ENCODE measurements at places on chromosomes 7 and 10.
A peak's percentile ranks its signal among the peaks of the same experiment; 100 is the strongest.

GRCh38 chr10:88616250-88616977, 29.9 kb downstream of the LIPJ start:
- no peak for DNase-seq

DNA sequence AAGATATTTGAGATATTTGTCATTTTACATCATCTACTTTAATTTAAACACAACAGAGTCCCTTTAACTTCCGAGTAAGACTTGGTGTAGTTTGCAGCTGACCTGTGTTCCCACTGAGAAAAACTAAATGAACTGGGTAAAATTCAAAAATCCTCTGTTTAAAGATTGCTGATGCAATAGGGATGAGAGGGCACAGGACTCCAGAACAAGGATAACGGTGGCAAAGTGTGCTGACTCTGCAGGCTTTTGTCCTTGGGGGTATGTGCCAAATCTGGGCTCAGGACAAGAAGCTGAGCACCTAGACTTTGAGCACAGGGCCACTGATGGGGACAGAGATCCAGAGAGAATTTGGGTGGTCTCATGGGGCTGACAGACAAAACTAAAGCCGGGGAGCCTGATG, 156.8 kb downstream of the CCDC71L start:
- no peak for DNase-seq

GRCh38 chr10:92801978-92802872, 46.1 kb upstream of the EXOC6 start:
- no peak for DNase-seq

DNA sequence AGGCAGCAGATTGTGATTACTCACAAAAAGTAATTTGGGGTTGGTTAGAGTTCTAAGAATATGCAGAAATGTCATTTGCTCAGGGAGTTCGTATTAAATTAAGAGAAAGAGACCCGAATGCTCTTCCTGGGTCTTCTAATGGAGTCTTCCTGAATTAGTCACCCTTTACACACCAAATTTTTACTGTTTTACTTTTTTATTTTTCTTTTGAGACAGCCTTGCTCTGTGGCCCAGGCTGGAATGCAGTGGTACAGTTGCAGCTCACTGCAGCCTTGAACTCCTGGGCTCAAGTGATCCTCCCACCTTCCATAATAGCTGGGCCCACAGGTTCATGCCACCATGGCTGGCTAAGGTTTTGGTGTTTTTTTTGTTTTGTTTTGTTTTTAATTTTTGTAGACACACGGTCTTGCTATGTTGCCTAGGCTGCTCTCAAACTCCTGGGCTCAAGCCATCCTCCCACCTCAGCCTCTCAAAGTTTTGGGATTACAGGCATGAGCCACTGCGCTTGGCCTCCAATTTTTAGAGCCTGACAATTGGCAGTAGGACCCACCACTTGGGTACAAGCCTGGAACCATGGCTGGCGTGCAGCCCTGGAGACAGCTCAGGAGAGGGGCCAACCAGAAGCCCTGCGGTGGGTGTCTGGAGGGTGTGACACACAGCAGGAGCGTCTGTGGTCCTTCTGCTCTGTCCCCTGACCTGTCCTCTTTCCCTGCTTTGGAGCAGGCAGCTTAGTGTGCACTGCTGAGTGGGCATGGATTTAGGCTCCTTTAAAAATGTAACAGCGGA, 16.4 kb upstream of the BHLHA15 start:
- DNase-seq, result no peak

DNA sequence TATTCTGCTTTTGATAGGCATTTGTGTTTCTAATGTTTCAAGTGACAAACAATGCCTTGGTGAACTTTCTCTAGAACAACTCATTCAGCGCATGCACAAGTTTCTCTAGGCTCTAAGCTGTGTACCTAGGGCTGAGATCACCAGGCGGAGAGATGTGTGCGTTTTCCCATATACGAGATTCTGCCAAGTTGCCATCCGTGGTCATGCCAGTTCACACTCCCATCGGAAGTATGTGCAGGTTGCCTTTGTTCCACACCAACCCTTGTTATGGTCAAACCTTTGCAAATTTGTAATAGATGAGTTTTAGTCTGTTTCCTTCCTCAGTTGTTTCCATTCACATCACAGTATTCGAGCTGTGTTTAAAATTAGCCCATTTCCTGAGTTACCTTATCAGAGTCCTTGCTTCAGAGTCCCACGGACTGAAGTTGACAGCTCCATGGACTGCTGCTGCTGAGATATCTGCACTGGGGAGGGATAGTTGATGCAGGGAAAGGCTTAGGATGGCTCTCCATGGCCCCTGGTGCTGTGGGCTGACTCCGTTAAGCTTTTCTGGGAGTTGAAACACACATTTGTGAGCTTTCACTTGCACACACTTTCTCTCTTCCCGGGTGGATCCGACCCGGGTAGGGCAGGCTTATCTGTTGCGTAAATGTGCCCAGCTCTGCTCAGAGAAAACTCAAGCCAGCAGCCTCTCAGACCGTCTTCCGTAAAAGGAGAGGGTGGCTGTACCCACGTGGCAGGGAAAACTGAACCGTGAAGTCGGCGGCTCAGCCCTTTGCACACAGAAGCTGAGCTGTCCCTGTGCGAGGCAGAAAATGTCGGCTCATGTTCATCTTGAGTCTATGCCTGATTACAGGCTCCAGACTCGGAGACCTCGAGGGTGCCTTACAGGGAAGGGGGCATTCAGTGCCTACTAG, 49.4 kb downstream of the HK1 start:
- peak; percentile 46 for DNase-seq

DNA sequence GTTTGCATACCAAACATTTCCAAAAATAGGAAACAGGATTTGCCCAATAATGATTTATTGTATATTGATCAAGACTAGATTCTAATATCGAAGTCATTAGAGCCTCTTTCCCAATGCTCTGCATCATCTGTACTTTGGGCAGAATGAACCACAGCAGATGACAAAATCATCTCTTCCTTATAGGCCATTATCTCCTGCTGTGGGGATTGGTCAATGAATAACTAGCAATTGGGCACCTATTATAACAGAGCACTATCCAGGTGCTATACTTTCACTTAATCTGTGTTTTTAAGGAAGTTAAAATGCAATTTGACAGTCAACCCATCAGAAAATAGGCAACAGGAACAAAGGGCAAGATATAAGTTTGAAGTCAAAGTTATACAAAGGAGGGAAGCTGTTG, 290.3 kb downstream of the AHR start:
- DNase-seq, result no peak

DNA sequence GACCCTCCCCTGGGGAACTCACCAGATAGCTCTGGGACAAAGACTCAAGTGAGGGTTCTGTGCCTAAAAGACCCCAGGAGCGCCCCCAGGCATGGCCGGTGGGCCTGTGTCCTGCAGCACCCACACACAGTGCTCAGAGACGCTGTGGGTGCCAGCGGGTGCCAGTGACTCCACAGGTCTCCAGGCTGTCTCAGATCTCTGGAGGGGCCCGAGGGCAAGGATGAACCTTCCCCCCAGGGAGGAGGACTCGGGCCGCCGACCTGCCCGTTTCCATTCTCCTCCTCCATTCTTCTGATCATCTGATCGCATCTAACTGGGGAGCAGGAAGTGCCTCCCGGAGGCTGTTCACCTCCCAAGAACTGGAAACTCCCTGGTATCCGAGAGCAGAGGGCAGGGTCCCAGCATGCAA, 980 bp downstream of the ADAM8 start:
- DNase-seq, result peak; percentile 51

DNA sequence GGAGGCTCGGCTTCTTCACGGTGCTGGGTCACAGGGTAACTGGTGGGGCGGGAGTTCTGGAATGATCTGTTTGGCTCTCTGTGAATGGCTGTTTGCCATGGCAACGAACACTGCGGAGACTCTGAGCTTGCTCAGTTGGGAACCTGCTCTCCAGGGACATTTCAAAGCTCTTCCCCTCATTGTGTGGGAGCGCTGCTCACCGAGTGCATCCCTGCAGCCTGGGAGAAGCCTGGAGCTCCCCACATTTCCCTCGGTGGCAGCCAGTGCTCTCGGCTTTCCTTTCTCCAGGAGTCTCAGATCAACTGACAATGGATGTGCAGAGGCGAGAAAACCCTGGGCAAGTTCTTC, 57.6 kb upstream of the CACUL1 start:
- no peak for DNase-seq

DNA sequence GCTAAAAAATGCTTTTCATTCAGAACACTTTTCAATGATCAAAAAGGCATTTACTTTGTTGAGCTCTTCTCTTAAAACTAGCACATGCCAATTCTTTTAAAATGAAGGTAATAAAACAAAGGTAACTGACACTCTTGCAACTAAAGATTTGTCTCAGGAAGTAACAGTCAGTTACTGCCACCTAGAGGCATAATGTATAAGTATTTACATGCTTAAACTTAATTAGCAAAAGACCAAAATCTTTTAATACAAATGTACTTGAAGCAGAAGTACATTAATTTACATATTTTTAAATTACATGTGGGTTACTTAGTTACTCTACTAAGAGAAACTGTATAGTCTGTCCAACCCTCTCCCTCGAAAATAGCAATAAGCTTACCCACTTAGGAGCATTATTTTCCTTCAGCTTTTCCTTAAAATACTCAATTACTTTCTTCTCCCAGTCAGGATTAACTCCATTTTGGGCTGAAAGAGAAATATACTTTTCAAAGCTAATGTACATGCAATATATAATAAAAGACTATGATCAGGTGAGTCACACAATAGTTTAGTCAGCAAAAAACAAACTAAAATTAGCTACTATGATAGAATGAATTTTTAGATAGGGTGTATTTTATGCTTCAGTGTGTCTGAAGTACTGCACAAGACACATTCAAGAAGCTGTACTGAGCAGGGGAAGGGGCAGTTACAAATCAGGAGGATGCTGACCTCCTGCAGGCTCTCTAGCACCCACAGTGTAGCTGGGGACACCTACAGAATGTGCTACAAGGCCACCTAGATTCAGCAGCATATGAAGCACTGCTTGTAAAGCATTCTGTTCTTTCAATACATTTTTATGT, 13.0 kb downstream of the MCMBP start:
- no peak for DNase-seq

Data from stimulated activated CD4-positive, alpha-beta T cell treated with anti-CD3 and anti-CD28 coated beads, Interleukin-2, amount 100 ng/mL, for 24 hours (primary cell).